ENCODE measurements at places on chromosomes 2 and 18.

DNA sequence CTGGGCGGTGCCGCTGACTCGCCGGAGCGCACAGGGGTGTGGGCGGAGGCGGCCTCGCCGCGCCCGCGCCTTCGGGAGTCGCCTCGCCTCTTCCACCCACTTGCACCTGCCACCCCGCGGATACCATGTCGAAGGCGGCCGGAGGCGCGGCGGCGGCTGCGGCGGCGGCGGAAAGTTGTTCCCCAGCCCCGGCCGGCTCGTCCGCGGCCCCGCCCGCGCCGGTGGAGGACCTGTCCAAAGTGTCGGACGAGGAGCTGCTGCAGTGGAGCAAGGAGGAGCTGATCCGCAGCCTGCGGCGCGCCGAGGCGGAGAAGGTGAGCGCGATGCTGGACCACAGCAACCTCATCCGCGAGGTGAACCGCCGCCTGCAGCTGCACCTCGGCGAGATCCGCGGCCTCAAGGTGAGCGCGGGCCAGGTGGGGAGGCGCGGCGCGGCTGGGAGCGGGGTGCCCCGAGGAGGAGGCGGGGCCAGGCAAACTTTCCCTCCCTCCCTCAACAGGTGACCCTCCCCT, 766 bp downstream of the CCDC85A start:
- DNase-seq: no peak

GRCh38 chr2:238450440-238450861, 23.7 kb downstream of the ASB1 start:
- no peak for DNase-seq

GRCh38 chr2:207867056-207867455, 97.3 kb upstream of the FZD5 start:
- no peak for DNase-seq

DNA sequence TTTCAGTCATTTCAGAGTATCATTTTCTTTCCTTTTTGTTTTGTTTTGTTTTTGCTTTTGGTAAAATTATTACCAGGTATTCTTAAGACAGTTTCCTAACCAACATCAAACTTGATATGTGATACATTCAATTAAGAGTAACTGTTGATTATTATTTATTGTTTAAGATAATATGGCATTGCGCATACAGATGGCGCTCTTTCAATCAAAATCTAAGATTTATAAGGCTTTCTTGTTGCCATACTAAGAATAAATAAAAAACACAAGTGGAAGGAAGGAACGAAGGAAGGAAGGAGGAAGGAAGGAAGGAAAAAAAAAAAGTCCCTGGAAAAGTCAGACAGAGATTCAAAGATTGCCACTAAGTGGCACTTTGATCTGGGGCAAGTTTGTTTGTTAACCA, 1308.7 kb upstream of the FAM98A start:
- no peak for DNase-seq

GRCh38 chr2:132420816-132421805, 4.5 kb downstream of the GPR39 start:
- DNase-seq: no peak

- no peak for DNase-seq
These were observed 398.1 kb upstream of the ATP5MC3 start for GRCh38 chr2:175579646-175580045.

- DNase-seq: no peak
These were observed 137.8 kb upstream of the KLHL29 start for GRCh38 chr2:23246992-23247683.

GRCh38 chr2:206480161-206480560, 36.8 kb downstream of the ADAM23 start:
- no peak for DNase-seq

- DNase-seq: no peak
These were observed 114.1 kb downstream of the NDUFA10 start for GRCh38 chr2:239910851-239911640.

GRCh38 chr2:74743039-74743438, 89.0 kb downstream of the SEMA4F start:
- no peak for DNase-seq

DNA sequence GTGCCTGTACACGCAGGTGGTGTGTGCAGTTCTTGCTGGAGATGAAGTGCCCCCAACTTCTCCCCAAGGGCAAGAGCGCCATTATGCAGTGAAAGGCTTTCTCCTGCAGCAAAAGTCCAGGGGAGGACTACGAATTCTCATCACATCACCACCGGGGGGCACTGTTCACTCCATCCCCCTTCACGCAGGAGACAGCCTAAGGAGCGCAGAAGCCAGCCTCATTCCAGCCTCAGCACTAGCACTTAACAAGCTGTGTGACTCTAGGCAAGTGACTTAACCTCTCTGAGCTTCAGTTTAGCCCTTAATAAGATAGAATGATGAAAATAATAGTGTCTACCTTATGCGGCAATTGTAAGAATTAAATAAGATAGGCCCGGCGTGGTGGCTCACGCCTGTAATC, 32.3 kb downstream of the DNMT3A start:
- DNase-seq: peak; percentile 82

DNA sequence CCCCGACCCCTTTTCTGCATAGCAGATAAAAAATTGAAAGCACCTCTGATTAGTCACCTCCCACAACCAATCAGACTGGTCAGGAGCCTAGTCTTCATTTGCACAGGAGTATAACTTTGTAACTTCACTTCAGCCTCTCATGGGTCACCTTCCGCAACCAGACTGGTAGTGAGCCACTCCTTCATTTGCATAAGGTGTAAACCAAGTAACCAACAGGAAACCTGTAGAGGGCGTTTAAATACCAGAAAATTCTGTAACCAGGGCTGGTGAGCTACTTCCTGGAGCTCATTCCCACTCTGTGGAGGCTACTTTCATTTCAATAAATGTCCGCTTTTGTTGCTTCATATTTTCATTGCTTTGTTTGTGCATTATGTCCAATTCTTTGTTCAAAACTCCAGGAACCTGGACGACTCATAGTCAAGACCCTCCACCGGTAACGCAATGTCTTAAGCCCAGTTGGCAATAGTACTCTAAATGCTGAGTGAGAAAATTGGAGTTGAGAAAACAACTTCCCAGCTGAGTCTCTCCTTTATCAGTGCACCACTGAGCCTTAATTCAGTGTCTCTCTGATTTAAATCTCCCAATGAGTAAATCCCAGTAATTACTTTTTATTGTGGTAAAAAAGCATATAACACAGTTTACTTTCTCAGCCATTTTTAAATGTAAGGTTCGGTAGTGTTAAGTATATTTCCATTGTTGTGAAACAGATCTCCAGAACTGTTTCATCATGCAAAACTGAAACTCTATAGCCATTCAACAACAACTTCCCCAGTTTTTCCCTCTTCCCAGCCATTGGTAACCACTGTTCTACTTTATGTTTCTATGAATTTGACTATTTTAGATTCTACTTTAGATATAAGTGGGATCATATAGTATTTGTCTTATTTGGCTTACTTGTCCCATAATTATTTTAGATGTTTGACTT, 392.7 kb upstream of the SLC8A1 start:
- peak; percentile 37 for DNase-seq

DNA sequence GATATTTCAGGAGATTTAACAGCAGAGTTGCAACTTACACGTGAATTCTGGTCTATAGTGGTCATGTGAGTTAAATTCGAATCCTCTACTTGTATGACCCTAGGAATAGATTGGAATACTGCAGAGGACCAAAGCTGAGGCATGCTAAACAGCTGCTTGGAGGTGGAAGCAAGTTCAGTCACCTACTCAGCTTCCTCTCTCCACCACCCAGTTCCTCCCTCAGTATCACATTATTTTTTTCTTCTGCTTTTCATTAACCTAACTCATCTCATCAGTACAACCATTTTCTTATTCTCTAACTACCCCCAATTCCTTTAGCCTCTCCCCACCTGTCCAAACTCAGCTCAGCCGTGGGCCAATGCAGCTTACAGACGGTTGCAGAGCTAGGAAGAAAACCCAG, 385.5 kb downstream of the SETBP1 start:
- no peak for DNase-seq

GRCh38 chr2:218028562-218029348, 26.0 kb upstream of the TNS1 start:
- no peak for DNase-seq

DNA sequence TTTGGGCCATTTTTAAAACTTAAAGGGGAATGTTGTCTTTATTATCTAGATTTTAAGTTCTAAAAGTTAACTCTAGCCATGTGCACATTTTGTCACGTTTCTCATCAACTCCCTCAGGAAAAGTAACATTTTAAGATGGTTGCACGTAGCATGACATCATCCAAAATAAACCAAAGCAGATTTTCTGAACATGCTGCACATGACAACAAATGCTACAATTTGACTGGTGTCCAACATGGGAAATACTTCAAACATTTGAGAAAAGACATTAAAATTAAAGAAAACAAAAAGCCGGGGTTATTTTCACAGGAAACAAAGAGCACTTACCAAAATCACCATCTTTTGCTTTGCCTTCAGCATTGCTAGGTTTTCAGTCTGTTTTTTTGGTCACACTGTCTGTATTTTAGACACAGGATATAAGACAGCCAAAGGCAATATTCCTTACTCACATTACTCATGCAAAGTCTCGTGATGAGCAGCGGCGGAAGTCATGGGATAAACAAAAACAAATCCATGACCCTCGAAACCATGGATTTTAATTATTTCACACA, 51.3 kb upstream of the RND3 start:
- no peak for DNase-seq

GRCh38 chr18:56431551-56431950, 206.8 kb downstream of the TXNL1 start:
- no peak for DNase-seq

GRCh38 chr2:45786030-45786835, 134.8 kb downstream of the PRKCE start:
- no peak for DNase-seq

GRCh38 chr2:171347591-171348032, 86.2 kb downstream of the METTL8 start:
- peak; percentile 25 for DNase-seq

DNA sequence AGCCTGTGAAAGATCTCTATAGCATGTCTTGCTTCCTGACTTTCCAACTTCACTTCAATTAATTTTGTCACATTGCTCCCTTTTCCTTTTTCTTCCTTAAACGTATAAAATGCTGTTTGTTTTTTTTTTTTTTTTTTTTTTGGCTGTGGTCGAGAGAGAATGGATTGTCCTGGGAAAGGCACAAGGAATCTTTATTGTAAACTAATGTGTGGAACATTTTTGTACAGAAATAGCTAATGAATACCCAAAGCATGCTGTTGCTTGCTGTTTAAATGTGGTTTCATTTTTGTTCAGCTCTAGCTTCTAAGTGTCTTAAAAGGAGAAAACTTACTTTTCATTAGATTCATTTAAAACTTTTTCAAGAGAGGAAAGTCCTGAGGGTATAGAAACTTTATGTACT, 105.5 kb downstream of the GPD2 start:
- no peak for DNase-seq

DNA sequence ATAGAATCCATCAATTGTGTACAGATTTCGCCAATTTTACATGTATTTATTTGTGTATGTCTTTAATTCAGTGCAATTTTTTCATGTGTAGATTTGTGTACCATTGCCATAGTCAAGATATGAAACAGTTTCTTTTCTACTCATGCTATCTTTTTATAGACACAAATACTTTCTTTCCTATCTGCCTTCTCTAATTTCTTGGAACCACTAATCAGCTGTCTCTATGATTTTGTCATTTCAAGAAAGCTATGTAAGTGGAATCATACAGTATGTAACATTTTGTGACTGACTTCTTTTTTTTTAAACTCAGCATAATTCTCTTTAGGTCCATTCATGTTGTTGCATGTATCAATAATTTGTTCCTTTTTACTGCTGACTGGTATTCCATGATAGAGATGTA, 33.3 kb downstream of the KIAA1328 start:
- DNase-seq: no peak

- peak; percentile 30 for DNase-seq
These were observed 574.8 kb downstream of the LRP1B start for GRCh38 chr2:141555876-141556470.

GRCh38 chr2:227464851-227465250, 7.1 kb upstream of the AGFG1 start:
- DNase-seq: no peak

DNA sequence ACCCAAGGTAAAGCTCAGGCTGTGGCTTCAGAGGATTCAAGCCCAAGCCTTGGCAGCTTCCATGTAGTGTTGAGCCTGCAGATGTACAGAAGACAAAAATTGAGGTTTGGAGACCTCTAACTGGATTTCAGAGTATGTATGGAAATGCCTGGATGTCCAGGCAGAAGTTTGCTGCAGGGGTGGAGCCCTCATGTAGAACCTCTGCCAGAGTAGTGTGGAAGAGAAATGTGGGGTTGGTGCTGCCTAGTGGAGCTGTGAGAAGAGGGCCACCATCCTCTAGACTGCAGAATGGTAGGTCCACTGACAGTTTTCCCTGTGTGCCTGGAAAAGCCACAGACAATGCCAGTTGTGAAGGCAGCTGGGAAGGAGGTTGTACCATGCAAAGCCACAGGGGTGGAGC, 239.9 kb downstream of the SPAG16 start:
- no peak for DNase-seq

DNA sequence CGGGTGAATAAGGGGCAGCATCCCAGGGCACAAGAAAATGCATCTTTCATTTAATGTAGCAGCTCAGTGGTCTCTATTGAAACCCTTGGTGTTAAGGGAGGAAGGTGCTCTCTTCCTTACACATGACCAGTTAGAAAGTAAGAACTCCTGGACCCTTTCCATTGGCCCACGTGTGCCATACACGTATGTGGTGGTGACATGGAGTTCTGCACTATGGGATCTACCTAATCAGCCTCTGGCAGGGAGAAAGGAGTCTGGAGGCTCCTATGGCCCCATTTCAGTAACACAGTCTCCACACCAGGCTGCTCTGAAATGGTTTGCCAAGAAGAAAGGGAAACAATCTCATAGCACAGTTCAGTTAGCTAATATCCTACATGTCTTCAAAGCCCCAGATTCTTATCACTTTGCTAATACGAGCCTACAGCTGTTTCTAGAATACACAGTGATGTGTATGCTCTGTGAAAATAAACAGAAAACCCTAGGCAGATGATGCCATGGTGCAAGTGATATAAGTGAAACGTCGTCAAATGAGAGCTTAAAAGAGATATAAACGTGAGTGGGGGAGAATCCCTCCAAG, 7.0 kb downstream of the EFEMP1 start:
- no peak for DNase-seq

- DNase-seq: peak; percentile 84
These were observed 12.2 kb downstream of the ARPC2 start for GRCh38 chr2:218229239-218229638.

- no peak for DNase-seq
These were observed 514.8 kb upstream of the MYT1L start for GRCh38 chr2:2845806-2846315.

- no peak for DNase-seq
These were observed 96.8 kb upstream of the CRACDL start for GRCh38 chr2:99032786-99033185.

GRCh38 chr18:49052891-49053644, 102.3 kb upstream of the SMAD7 start:
- peak; percentile 57 for DNase-seq

DNA sequence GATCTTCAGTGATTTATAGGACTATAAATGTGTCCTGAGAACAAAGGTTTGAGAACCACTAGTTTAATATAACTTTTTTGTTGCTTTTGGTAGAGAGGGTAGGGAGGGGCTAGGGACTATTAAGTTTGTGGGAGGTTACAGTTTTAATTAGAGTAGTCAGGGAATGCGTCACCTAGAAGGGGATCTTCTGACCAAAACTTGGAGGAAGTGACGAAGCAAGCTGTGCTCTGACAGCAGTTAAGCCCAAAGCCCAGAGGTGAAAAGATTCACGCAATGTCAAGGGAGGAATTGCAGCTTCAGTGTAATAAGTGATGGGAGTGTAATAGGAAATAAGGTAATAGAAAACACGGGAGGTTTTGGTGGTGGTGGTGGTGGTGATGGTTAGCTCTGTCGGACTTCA, 8.1 kb downstream of the TDRD15 start:
- no peak for DNase-seq

GRCh38 chr2:151853070-151853758, 25.0 kb upstream of the ARL5A start:
- no peak for DNase-seq

GRCh38 chr18:564708-565561, 15.2 kb upstream of the CETN1 start:
- no peak for DNase-seq
